PC-3 (cell line): ENCODE measurements at places on chromosomes 2 and 18. TPM values are rescaled to one million over a fixed set of nuclear protein-coding genes. Genes with fewer than 3 reads are reported as not detected.

The SP110 gene
- 3.5 and 6.7 TPM in 2 replicates for total RNA-seq

The UPP2 gene
- not detected in 2 replicates for total RNA-seq

The MAB21L4 gene
- total RNA-seq = 0.12 and 1.0 TPM in 2 replicates

The KANSL3 gene
- total RNA-seq = 30.6 and 35.7 TPM in 2 replicates

The OTOS gene
- not detected in 2 replicates for total RNA-seq

The CNGA3 gene
- total RNA-seq = not detected in 2 replicates

The STON1 gene
- total RNA-seq = 1.2 TPM in 2 replicates

The RAB6C gene
- total RNA-seq = 0.04 TPM in 1 of 2 replicates, not detected in the other

The ICOS gene
- total RNA-seq = not detected in 2 replicates

DNA sequence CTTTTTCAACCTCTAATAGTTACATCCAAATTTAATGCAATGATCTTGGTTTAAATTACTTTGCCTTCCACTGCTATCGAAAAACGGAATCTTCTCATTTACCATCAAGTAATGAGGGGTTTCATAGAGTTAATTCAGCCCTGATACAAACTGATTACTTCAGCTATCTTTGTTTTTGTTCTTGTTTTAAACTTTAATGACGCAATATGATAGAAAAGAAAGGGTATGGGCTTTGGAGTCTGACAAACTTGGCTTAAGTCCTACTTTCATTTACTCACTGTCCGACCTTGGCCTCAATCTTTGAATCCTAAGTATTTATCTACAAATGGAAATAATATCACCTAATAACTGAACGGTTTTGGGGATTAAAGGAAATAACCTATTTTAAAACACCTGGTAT lies 16.1 kb downstream of the ADAM17 start:
- H3K4me3 ChIP-seq = no peak overlapping the region
- no peaks in the 10 kb centered on the region for H3K4me1 ChIP-seq
- no peaks in the 10 kb centered on the region for H3K27me3 ChIP-seq

DNA sequence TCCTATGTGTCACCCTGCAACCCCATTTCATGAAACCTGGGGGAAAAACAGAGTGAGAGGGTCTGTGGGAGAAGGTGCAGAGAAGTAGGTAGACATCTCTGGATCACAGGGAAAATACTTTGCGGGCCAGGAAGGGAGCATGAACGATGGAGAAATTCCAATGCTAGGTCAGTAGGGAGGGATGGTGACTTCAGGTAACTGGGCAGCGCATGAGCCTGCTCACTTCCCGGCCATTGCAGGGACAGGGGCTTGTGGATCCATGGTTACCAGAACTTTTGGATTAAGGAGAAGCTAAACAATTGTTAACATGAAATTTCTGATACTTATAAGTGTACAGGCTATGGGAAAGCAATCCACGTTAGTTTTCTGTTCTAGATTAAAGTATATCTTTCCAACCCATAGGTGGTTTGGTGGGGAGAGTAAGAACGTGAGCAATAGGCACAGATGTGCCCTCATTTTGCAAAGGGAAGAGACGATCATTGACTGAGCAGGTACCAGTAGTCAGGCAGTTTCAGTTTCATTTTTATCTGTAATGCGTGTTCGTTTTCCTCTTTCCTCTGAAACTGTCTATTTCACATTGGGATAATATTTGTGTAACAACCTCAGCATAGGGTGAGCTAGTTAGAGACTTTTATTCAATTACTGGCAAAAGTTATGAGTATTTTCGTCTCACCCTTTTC lies 65.0 kb downstream of the NYAP2 start:
- no peak overlapping the region for H3K27ac ChIP-seq
- H3K4me1 ChIP-seq = no peaks in the 10 kb centered on the region
- no peak overlapping the region for H3K4me3 ChIP-seq
- no peaks in the 10 kb centered on the region for H3K27me3 ChIP-seq
- no peak for DNase-seq

- no peak overlapping the region for H3K27ac ChIP-seq
- H3K4me1 ChIP-seq = peaks cover 18% of the 10 kb centered on the region
- H3K4me3 ChIP-seq = no peak overlapping the region
- no peak for DNase-seq
These were observed 12.6 kb upstream of the NCK2 start for GRCh38 chr2:105732101-105732500.

GRCh38 chr18:22987547-22988189 lies 54.5 kb downstream of the RBBP8 start:
- H3K27ac ChIP-seq = no peak overlapping the region
- peak; percentile 31 for DNase-seq
- H3K4me3 ChIP-seq = no peak overlapping the region

DNA sequence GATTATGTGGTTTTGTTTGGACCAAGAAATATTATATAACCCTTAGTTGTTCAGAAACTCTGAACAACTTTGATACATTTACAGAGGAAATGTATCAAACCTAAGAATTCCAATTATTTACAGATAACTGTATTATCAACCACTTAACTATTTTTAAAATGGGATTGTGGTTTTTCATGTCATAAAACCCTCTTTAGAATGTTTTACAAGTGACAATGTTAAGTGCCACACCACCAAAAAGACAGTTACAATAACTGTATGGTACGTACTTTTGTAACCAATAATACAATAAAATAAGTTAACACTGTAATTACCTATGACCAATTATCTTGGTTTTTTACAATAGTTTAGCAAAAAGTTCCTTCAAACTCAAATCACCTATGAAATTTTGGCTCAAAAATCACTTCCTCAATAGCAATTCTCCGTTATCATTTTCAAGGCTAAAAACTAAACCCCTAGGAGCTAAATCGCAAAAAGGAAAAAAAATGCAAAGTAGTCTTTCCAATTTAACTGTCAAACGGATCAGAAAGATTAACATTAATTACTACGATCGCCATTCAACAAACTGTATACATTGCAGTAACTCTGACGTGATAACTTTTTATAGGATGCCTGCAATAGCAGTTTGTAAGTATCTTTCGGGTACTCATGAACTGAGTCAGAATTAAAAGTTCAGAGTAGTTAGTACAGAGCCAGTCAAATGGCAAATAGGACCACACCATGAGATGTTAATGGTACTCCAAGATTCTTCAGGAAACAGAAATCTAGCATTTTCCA lies 1.5 kb downstream of the ROCK1 start:
- DNase-seq = peak; percentile 10
- no peak overlapping the region for H3K27ac ChIP-seq
- H3K4me1 ChIP-seq = peaks cover 15% of the 10 kb centered on the region
- H3K4me3 ChIP-seq = peak overlapping the region; percentile 99
- H3K36me3 ChIP-seq = no peaks in the 10 kb centered on the region

DNA sequence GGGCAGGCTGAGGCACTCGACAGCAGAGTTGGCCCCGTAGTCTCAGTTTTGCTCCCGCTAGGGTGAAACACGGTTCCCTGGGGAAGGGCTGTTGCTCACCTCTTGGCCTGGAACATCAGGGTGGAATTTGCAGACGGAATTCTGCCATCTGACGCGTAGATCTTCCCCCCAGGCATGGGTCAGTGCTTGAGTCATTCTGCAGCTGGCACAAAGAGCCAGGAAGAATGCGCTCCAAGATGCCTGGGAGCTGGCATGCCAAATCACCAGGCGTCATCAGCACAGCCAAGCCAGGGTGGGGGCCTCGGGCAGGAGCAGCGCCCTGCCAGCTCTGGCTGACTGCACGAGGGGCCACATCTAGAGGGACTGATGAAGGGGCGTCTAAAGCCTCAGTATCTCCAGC lies 42.7 kb downstream of the ODC1 start:
- peak overlapping the region; percentile 99 for H3K27ac ChIP-seq
- H3K36me3 ChIP-seq = peaks cover 31% of the 10 kb centered on the region; the same call in 1 of the 2 replicates
- peaks cover 84% of the 10 kb centered on the region for H3K4me1 ChIP-seq
- no peak overlapping the region for H3K4me3 ChIP-seq

DNA sequence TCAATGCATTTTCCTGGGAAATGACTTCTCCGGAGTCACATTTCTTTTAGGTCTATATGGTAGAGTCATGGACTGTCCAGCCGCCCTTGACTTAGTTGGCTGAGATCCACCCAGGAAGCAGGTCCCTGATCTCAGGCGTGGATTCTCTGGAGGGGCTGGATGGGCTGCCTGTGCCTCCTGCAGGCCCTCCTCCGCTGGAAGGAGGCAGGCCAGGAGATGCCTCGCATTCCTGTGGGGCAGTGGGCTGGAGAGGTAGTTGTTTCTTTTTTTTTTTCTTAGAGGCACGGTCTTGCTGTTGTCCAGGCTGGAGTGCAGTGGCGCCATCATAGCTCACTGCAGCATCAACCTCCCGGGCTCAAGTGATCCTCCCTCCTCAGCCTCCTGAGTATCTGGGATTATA lies 129.0 kb upstream of the MYCN start:
- H3K4me1 ChIP-seq = no peaks in the 10 kb centered on the region
- DNase-seq = no peak
- H3K27ac ChIP-seq = no peak overlapping the region
- H3K27me3 ChIP-seq = peaks cover 71% of the 10 kb centered on the region

GRCh38 chr2:95122197-95122551 lies 566 bp upstream of the MRPS5 start:
- no peaks in the 10 kb centered on the region for H3K27me3 ChIP-seq
- H3K36me3 ChIP-seq = peaks cover 5% of the 10 kb centered on the region
- no peak overlapping the region for H3K27ac ChIP-seq
- peak overlapping the region; percentile 88 for H3K4me3 ChIP-seq

GRCh38 chr2:223921204-223921603 lies 23.9 kb downstream of the WDFY1 start:
- H3K27me3 ChIP-seq = no peaks in the 10 kb centered on the region

GRCh38 chr2:201156640-201157039 lies 26.3 kb upstream of the CASP10 start:
- no peaks in the 10 kb centered on the region for H3K27me3 ChIP-seq
- peaks cover 12% of the 10 kb centered on the region for H3K36me3 ChIP-seq
- DNase-seq = no peak
- no peak overlapping the region for H3K4me3 ChIP-seq
- peaks cover 19% of the 10 kb centered on the region for H3K4me1 ChIP-seq

GRCh38 chr2:96267159-96267971 lies 1.3 kb downstream of the CIAO1 start:
- H3K27me3 ChIP-seq = no peaks in the 10 kb centered on the region
- H3K4me3 ChIP-seq = peak overlapping the region; percentile 100
- peaks cover 29% of the 10 kb centered on the region for H3K36me3 ChIP-seq
- peaks cover 17% of the 10 kb centered on the region for H3K4me1 ChIP-seq
- DNase-seq = peak; percentile 52
- H3K27ac ChIP-seq = no peak overlapping the region

GRCh38 chr2:147636238-147636882 lies 208.5 kb upstream of the ACVR2A start:
- H3K27me3 ChIP-seq = no peaks in the 10 kb centered on the region
- H3K4me3 ChIP-seq = peak overlapping the region; percentile 26; the same call in 1 of the 2 replicates
- no peaks in the 10 kb centered on the region for H3K36me3 ChIP-seq
- H3K27ac ChIP-seq = peak overlapping the region; percentile 39
- H3K4me1 ChIP-seq = peaks cover 25% of the 10 kb centered on the region

- peaks cover 4% of the 10 kb centered on the region; the same call in 1 of the 2 replicates for H3K4me1 ChIP-seq
- peak; percentile 44 for DNase-seq
- H3K27ac ChIP-seq = no peak overlapping the region
- no peaks in the 10 kb centered on the region for H3K27me3 ChIP-seq
- no peak overlapping the region for H3K4me3 ChIP-seq
These were observed 25.4 kb downstream of the SOCS6 start for GRCh38 chr18:70314151-70314782.

DNA sequence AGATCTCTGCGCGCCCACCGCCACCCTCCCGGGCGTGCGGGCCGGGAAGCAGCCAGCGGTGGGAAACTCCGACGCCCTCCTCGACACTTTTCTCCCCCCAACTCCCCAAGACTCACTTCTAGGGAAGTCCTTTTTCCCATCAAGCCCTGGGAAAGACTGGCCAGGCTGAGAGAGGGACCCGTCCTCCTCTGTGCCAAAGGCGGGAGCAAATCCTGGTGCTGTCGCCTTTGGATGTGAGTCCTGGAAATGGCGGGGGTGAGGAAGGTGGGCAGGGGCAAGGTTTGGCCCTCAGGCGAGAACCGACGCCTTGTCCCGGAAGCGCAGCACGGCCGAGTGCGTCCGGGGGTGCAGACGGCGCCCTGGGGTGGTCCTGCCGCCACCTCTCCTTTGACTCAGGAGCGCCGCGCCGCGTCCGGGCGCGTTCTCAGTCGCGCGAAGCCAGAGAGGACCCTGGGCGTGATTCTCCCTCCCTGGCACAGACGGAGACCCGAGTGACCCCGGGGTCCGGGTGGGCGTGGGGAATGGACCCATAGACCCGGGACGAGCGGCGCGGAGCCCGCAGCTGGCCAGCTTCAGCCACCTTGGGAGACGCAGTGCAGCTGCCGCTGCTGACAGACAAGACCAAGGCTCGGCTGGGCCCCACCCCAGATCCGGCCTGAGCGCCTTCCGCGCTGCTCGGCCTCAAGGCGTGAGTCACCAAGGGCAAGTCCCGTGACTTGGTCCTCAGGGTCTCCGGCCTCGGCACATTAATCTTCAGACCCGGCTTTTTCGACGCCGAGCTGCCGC lies 3.5 kb upstream of the LBX2 start:
- peaks cover 7% of the 10 kb centered on the region for H3K36me3 ChIP-seq
- no peak for DNase-seq
- no peak overlapping the region for H3K27ac ChIP-seq
- peaks cover 28% of the 10 kb centered on the region for H3K4me1 ChIP-seq
- no peaks in the 10 kb centered on the region for H3K27me3 ChIP-seq

DNA sequence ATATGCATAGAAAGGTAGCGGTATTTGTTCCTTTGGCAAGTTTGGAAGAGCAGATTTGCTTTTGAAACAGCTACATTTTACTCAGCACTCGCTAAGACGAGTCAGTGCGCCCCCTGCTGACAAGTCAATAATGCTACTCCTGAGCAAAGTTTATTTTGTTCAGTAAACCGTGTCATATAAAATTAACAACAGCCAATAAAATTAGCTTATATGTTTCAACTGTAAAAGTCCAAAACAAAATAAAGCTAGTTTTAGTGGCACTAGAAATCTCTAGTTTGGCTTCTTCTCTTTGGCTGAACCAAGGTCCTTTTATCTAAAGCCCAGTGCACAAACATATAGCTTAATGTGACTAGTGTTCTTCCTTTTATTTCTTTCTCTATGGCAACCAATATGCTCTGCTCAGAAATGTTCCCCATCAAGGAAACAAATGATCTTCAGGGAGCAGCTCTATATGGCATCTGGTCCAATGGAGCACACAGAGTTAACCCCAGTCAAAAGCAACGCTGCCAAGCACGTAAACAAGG lies 4.2 kb upstream of the POU3F3 start:
- DNase-seq = peak; percentile 67
- H3K4me1 ChIP-seq = peaks cover 4% of the 10 kb centered on the region; the same call in 1 of the 2 replicates
- peaks cover 90% of the 10 kb centered on the region for H3K27me3 ChIP-seq
- H3K27ac ChIP-seq = no peak overlapping the region

GRCh38 chr2:21924640-21925285 lies 801.0 kb downstream of the TDRD15 start:
- no peak overlapping the region for H3K27ac ChIP-seq
- H3K4me3 ChIP-seq = no peak overlapping the region
- DNase-seq = no peak
- no peaks in the 10 kb centered on the region for H3K36me3 ChIP-seq
- no peaks in the 10 kb centered on the region for H3K27me3 ChIP-seq

GRCh38 chr2:43569921-43570320 lies 25.9 kb downstream of the THADA start:
- no peaks in the 10 kb centered on the region for H3K27me3 ChIP-seq
- no peak overlapping the region for H3K4me3 ChIP-seq
- H3K27ac ChIP-seq = no peak overlapping the region
- peaks cover 37% of the 10 kb centered on the region for H3K36me3 ChIP-seq

DNA sequence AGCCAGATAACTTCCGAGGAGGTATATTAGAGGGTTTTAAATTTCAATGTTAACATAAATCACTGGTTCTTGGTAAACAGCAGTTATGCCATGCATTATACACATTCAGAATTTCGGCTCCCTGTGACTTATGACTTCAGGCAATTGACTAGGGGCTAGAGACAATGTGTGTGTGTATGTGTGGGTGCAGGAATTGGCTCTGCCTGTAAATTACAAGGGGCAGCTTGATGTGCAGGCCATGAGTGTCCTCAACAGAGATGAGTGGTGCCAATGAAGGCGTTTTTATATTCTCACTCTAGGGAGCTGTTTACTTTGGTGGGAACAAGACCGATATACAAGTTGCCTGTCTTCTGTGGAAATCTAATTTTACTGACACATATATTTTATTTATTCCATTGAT lies 161.6 kb downstream of the CSRNP3 start:
- H3K27ac ChIP-seq = no peak overlapping the region
- no peaks in the 10 kb centered on the region for H3K27me3 ChIP-seq
- no peaks in the 10 kb centered on the region for H3K4me1 ChIP-seq
- no peak for DNase-seq
